ENCODE measurements at places on chromosomes 3 and 15.

DNA sequence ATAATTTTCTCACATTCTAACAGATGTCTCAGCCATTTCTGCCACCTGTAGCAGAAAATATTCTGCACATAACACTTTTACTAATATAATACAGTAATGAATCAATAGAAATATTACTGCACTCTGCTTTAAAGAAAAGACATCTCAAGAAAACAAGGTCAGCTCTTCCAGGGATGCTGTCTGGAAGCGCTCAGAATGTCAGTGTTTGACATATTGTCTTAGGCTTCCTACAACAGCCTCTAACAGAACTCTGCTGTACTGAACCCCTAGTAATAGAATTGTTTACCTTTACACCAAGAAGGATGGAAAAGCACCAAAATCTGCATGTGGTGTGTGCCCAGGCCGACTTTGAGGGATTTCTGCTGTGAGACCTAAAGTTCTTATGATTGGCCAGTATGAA is 61.9 kb upstream of the FSTL1 start:
- no peak for DNase-seq

DNA sequence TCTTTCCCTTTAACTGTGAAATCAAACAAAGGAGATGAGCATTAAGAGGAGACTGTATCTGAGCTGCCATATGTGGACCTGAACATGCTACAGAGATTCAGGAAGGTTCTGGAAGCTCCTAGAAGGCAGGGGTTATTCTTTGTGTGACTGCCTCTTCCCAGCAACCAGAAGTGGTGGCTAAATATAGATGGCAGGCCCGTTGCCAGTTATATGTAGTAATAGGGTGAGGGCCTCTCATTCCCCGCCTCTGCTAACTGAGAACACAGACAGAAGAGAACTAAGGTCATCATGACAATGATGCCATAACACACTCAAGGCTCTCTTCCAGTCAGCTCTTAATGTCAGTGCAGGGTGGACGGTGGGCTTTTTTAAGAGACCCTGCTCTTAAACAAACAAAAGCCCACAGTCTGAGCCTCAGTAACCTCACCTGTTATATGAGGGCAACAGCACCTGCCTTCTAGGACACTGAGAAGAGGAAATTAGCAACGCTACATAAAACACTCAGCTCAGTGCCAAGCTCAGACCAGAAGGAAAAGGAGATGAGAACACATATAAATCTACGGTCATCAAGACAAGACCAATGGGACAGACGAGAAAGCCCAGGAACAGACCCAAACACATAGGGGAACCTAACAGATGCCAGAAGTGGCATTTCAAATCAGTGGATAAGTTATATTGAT is 22.3 kb downstream of the CFAP92 start:
- DNase-seq = no peak

DNA sequence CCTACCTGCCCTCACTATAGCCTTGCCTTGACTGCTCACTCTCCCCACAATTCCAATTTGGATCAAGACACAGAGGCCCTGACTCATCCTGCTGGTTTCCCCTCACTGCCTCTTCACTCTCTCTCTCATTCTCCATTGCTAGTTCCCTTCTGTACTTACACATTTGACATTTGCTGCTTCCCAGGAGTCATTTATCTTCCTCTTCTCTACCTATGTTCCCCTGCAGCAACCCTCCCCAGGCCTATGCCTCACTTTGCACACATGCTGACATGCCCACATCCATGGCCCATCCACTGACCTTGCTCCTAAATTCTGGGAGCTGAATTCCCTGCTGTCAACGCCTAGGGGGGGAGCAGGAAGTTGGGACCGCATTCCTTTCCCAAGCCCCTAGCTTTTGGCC is 82.2 kb downstream of the SRGAP3 start:
- DNase-seq = no peak

DNA sequence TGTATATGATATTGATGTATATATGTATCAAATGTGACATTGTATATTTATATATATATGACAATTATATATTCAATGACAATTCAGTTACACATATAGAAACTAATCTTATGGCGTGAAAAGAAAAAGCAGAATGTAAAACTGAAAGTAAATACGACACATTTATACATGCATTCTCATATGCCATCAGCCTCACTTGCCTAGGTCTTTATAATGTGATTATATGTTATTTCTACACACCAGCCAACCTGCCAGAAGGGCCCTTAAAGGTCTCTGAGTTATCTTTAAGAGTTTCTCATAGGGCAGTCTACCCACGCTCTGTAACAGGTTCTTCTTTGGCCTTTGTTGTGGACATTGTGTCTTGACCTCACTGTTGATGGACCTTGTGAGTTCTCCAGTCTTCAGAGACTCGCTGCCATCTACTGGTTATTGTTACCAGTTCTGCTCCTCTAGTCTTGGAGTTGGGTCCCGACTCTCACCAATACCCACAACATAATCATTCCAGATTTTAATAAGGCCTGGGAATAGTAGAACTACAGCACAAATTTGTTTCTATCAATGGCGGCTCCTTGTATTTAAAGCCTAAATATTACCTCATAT is 371.5 kb upstream of the GOLIM4 start:
- no peak for DNase-seq

- DNase-seq = no peak
These were observed 64.9 kb downstream of the TBC1D2B start for GRCh38 chr15:78012643-78013077.

DNA sequence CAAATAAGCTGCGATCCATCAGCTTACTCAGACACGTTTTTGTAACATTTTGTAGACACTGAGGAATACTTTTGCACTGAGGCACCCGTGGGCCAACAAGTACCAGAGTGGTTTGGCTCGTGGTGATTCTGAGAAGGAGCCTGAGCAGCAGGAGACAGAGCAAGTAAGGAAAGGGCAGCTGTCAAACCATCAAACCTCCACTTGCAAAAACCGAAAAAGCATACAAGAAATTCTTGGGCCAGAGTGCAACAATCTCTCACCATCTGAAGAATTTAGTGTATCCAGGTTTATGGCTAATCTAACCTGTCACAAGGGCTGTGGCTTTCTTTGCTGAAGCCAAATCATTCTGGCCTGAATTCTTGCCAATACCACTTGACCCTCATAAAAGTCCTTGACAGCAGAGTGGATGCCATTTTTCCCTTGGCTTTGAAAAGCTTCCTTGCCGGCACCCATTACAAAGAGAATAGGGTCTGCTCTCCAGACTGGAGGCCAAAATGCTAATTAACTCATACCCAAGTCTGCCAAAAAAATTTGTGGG is 56.7 kb downstream of the MYO1E start:
- DNase-seq = no peak

Data from NCI-H187 treated with DMSO at 0.1 percent for 48 hours (cell line).